ENCODE measurements at places on chromosomes 4 and X.
A peak's percentile ranks its signal among the peaks of the same experiment; 100 is the strongest.

GRCh38 chr4:151197247-151197646, 79.7 kb upstream of the PRSS48 start:
- no peak for DNase-seq

GRCh38 chrX:108415146-108415545, 23.1 kb downstream of the COL4A6 start:
- DNase-seq: no peak

- DNase-seq: peak; percentile 32
Observed at GRCh38 chrX:4547213-4547836, 833.9 kb upstream of the PRKX start.

DNA sequence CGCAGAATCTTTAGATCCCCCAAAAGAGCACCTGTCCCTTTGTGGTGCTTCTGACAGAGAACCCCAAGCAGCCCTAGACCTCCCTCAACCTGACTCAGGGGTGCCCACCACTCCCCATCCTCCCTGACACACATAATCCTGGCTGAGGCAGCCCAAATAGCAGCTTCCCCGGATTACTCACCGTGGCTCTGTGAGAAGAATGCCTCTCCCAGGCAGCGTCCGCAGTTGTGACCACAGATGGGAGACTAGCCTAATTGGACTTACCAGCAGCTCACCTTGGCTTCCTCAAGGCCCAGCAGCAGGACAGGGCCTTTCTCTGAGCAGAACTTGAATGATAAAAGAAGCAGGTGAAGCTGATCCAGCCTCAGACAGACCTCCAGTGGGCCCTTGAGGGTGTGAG, 10.3 kb upstream of the ODAPH start:
- no peak for DNase-seq

GRCh38 chrX:102339312-102340298, 92.6 kb downstream of the NXF2 start:
- DNase-seq: peak; percentile 18

DNA sequence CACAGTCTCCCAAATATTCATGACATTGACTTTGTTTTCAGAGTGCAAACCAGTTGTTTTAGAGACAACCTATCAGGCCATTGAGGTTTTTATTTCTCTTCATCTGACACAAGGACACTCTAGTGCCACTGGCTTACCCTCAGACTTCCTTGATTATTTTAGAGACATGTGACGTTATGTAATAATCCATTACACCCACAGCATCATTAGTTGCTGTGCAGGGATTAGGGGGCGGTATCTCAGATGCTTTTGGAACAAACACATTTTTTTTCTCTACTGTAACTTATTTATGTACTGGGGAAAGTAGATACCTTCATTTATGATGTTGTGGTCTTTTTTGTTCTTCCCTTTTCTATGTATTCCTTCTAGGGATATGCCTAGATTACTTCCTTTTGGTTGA, 2293.1 kb downstream of the PCDH7 start:
- DNase-seq: no peak

- peak; percentile 71 for DNase-seq
Observed at GRCh38 chr4:121706595-121707021, 9.8 kb upstream of the ANXA5 start.

DNA sequence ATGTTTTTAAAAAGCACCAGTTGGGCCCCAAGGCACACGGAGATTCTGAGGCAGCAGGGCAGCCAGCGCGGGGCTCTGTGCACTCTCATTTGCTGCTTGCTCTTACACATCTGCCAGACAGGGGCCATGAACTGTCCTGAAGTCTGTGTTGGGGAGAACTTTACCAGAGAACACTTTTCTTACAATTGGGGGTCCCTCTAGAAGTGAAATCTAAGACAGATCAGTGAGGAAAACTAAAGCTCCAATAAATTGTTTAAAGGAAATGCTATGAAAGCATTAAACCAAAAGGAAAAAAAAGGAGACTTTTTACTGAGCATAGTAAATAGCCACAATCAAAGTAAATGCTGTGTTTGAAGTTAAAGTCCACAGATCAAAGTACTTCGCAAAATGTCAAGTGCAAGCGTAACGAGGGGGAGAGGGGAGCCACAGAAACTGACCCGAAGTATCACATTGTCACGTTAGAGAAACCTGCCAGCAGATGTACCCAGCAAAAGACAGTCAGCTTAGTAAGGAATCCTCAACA, 37.8 kb downstream of the SORBS2 start:
- no peak for DNase-seq

DNA sequence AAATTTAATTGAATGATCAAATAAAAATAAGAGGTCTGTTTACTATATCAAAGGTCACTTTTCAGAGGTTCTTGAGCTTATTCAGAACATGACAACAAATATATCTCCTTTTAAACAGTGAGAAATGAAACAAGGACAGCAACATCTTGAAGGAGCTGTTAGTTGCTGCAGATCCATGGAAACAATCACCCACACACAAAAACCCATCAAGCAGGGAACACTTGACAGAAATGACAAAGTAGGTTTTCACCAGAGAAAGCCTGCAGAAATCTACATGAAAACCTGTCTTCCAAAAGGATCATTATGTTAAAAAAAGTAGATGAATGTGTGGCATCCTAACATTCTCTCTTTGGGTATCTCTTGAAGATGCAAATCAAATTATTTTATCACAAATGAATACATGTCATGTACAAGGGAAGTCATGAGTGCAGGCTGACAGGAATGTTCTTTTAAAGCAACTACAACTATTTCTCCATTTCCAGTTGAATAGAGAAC, 203.0 kb downstream of the GRIA2 start:
- no peak for DNase-seq

DNA sequence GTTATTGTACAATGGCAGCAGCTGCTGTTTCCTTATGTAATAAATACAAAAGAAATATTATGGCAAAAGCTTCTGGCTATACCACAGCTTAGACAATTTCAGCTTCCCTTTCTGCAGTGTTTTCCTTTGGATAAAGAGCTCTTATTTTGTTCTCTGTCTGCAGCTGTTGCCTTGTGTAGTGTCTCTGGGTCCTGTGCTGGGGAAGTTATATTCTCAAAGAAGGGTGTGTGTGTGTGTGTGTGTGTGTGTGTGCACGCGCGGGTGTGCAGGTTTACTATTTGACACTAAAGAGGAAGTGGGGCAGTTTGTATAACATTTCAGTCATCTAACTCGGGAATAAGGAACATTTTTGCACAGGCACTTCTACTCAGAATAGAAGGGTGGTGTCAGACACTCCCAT, 83.6 kb downstream of the REPS2 start:
- no peak for DNase-seq

DNA sequence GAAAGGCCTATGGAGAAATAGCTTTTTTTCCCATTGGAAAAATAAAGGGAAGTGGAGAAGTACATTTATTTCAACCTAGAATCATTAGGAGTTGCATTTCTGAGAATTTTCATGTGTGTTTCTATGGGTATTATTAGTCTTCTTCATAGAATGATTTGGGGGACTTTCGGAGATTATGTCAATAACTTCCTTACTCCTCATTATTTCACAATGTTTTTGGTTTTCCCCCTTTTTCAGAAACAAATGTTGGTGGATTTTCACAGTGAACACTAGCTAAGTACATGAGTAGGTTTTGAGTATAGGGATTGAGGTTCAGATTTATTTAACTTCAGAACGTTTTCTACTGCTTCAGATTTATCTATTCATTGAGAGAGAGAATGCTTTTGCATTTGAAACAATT, 54.0 kb downstream of the SH3BGRL start:
- no peak for DNase-seq

DNA sequence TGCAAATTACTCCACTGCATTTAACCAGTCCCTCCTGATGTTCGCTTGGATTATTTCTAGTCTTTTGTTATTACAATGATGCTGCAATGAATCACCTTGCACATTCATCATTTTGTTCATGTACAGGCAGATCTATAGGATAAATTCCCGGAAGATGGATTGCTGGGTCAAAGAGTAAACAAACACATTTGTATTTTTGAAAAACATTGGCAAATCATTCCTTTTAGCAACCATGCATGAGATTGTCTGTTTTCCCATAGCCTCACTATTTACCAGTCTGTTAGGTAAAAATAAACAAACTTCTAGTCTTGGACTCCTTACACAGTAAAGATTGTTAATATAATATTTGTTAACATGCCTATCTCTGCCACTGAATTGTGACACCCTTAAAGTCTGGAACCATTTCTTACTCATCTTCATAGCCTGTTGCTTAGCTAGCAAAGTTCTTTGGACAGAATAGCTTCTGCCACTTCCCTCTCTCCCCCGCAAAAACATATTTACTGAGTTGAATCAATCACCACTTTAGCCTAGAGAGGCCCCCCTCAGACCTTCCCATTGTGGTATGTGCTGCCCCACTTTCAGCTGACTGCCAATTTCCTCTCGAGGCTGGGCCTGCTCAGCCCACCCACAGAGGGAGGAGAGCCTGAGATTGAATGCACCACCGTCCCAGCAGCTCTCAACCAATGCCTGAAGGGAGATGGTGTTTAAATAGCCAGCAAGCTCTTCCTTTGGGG, 108.4 kb upstream of the ATXN3L start:
- DNase-seq: no peak

DNA sequence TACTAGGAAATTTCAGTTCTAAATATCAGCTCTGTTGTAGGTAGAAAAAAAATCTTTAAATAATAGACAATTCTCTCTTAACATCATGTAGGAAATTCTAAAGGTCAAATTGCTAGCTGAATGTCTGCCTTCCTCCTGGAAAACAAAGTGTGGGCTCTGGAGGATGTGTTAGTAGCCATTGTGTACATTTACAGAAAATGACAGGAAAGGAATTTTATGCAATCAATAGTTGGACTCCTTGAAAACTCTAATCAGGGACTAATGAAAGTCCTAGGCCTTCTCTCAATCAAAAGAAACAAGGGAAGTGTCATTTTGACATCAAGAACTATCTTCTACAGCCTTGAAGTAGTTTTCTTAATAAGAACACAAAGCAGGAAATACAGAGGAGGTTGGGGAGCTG, 174.6 kb downstream of the ANKRD50 start:
- DNase-seq: no peak

- DNase-seq: no peak
Observed at GRCh38 chr4:86910820-86911684, 18.8 kb upstream of the C4orf36 start.

GRCh38 chrX:153763298-153763932, 634 bp upstream of the PLXNB3 start:
- no peak for DNase-seq

DNA sequence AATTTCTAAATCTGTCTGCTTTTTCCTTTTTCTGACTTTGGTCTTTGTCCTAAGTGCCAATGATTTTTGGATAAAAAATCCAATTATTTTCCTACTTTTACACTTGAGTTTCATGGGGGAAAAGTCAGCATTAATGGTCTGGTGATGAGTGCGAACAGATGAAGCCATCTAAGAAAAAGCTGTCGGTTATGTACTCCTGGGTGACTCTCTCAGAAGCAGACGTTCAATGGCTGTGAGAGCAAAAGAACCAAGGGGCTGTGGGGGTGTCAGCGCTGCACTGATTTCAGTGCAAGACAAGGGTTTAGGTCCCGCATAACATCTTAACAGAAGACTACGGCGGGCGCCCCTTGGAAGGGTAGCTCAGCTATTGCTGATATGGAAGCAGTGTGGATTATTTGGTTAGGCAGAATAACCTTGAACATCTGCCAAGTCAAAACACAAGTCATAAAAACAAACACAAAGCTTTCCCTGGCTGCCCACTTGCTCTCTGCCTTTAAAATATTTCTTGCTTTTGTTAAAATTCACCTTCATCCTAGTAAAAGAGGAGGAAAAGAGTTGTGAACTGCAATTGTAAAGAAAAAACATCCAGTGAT, 240.5 kb downstream of the MAML3 start:
- no peak for DNase-seq

- DNase-seq: no peak
Observed at GRCh38 chrX:153938226-153938786, 3.5 kb upstream of the NAA10 start.

DNA sequence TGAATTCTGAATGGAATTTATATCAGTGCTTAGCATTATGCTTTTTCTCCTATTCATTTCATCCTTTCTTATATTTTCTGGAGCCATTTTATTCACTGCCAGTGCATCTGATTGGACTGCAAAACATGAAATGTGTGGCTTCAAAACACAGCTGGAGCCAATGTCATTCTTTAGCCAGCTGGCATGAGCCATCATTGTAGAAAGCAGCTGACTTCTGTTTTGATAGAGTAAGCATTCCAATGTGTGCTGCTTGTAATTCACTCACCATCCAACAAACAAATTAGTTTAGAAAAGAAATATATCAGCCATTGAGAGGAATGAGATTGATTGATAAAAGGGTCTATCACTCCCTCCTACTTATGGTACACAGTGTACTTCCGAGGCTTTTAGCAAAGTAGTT, 2616.0 kb downstream of the ARAP2 start:
- DNase-seq: no peak

- DNase-seq: no peak
Observed at GRCh38 chrX:74160816-74161215, 143.2 kb upstream of the ZCCHC13 start.

- no peak for DNase-seq
Observed at GRCh38 chr4:119016636-119017035, 119.0 kb upstream of the MYOZ2 start.

DNA sequence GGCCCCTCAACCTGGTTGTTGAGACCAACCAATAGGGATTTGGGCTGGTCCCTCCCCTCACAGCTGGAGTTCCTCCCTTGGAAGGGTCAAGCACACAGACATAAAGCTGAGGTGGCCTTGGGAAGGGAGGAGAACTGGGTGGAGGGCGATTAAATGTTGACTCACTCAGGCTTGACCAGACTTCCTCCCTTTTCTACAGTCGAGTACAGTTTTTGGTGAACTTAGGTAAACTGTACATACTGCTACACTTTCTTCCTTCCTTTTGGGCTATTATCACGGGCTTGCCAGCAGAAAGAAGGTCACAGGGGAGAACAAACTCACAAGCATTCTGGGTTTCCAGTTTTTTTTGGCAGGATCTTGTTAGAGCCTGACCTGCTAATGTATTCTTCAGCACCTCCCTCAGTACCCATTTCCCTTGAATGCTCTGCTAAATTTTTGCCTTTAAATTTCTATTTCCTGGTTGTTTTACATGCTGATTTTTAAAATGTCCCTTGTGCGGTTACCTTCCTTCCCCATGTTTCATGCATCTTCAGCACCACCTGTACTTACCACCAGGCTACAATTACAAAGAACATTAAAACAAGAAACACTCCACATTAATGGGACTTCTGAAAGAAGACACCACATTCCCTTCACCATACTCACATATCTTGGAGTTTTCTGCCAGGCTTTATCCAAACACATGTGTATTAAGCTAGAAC, 135.2 kb upstream of the RASGEF1B start:
- DNase-seq: no peak

Data from CD4-positive, alpha-beta T cell treated with Interleukin-2 at 100 ng/mL for 4 hours (primary cell).